Osteoblast (primary cell): ENCODE measurements at places on chromosomes 2 and 18.
A peak's percentile ranks its signal among the peaks of the same experiment; 100 is the strongest.

DNA sequence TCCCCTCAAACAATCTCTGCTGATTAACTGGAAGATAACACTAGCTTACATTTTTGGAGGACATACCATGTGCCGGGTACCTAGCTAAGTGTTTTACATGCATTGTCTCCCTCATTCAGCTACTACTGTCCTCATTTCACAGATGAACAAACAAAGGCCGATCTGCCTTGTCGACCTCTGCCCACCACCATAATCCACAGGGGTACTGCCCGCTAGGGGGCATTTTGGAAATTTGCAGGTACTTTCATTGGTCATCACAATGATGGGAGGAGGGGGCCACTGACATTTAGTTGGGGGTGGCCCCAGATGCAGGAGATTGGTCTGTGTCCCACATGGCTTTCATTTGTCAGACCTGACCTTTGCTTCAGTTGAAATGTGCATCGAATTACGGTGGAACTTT, 3.9 kb upstream of the TMEM163 start:
- no peak for DNase-seq

DNA sequence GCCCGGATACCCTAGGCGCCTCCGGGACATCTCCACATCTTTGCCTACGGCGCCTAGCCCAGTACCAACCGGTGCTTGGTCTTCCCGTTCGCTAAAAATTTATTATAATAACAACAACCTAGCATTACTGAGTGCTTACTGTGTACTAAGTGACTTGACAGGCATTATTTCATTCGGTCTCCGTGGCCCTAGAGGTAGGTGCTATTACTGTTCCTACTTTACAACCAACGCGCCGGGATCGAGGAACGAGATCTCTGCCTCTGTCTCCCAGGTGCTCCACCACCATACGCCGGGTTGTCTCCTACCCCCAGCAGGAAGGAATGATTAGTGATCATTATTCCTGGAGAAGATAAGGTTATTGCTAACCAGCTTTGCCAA, 657 bp upstream of the BIN1 start:
- no peak for DNase-seq

DNA sequence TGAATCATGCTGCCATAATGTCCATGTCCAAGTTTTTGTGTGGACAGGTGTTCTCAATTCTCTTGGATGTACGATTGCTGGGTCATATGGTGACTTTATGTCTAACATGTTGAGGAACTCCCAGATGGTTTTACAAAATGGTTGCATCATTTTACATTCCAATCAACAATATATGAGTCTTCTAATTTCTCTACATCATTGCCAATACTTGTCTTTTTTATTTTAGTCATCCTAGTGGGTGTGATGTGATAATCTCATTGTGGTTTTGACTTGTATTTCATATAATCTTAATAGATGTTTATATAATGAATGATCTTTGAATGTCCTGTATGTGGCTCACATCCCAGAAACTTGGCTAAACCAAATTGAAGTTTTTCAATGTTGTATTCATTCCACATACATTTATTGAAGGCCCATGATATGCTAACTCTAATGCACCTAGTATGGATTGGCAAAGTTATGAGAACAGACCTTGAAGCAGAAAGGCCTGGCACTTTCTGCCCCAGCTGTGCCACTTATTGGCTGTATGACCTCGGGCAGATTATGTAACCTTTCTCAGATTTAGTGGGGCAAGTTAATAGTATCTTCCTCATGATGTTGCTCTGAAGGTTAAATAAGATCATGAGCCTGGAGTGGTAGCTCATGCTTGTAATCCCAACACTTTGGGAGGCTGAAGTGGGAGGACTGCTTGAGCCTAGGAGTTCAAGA, 205.4 kb downstream of the RAB3GAP1 start:
- DNase-seq = peak; percentile 77

DNA sequence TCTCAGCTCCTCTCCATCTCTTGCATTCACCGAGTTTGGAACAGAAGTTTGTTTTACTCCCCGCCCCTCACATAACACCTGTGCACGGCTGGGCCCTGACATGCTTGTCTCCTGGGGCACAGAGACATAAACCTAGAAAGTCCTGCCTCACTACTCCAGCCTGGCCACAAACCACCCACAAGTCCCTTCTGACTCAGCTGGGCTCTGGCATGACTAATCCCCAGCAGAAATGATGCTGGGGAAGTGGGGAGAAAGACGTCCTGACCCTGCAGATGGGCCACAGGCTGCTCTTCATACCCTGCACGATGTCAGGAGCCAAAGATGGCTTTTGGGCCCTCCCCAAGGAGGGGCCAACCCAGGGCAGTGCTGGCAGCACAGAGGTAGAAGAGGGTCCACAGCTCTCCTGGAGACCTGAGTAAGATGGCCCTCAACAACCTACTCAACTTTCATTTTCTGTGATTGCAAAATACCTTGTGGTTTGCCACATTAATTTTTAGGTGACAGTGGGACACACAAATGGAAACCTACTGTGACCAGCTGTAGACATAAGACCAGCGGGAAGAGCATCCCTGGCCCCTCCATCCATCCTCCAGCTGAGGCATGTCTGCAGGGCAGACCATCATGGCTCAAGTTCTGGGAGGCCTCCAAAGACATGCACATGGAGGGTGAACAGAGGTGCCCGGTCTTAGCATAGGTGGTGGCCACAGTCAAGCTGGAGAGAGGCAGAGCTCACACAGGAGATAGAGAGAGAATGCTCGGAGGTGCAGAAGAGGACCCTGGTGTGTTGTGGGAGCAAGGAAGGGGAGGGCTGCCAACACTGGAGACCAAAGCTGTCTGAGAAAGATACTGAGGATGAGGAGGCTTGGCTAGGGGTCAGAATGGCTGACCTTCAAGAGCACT, 40.0 kb downstream of the DNMT3A start:
- peak; percentile 98 for DNase-seq

- no peak for DNase-seq
Observed at GRCh38 chr2:188315750-188316149, 24.1 kb downstream of the GULP1 start.

- DNase-seq = no peak
Observed at GRCh38 chr2:125730921-125731320, 925.0 kb upstream of the GYPC start.

GRCh38 chr2:85915606-85916303, 27.0 kb upstream of the ST3GAL5 start:
- DNase-seq = peak; percentile 47

GRCh38 chr2:171102802-171103201, 57.9 kb downstream of the TLK1 start:
- no peak for DNase-seq

GRCh38 chr2:206942592-206943478, 3.5 kb downstream of the CPO start:
- DNase-seq = no peak

GRCh38 chr2:191230174-191230573, 15.0 kb upstream of the MYO1B start:
- peak; percentile 72 for DNase-seq

GRCh38 chr2:240353944-240354343, 81.5 kb upstream of the GPC1 start:
- DNase-seq = peak; percentile 38

DNA sequence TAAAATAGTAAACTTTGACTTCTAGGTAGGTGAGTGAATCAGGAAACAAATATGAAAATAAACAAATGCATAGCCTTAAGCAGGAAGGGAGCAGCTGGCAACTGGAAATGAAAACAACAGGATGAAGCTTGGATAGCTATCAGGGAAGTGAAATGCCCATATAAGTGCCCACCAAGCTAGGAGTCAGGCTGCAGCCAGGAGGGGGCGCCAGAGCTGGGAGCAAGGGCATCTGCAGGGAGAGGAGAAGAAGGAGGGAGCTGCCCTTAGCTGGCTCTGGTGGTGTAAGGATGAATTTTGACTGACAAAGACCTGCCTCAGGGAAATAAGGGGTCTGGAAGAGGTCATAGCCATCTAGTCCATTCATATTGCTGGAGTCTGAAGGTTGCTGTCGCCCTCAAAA, 298.3 kb downstream of the TDRD15 start:
- DNase-seq = no peak

DNA sequence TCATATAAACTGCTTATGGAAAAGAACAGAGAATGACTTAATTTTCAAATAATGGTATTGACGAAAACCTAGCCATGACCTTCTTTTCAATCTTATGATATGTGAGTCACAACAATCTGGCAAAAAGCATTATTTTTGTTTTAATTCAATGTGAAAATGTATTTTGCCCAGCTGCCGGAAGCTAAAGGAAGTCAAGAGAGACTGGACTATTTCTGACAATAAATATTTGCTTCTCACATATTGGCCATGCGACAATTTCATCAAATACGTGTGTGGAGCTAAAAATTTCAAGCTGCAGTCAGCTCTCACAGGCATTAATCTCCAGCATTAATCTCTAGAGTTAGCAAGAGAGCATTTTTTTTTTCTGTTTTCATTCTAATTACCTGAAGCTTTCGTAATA, 881.0 kb downstream of the CPS1 start:
- no peak for DNase-seq

DNA sequence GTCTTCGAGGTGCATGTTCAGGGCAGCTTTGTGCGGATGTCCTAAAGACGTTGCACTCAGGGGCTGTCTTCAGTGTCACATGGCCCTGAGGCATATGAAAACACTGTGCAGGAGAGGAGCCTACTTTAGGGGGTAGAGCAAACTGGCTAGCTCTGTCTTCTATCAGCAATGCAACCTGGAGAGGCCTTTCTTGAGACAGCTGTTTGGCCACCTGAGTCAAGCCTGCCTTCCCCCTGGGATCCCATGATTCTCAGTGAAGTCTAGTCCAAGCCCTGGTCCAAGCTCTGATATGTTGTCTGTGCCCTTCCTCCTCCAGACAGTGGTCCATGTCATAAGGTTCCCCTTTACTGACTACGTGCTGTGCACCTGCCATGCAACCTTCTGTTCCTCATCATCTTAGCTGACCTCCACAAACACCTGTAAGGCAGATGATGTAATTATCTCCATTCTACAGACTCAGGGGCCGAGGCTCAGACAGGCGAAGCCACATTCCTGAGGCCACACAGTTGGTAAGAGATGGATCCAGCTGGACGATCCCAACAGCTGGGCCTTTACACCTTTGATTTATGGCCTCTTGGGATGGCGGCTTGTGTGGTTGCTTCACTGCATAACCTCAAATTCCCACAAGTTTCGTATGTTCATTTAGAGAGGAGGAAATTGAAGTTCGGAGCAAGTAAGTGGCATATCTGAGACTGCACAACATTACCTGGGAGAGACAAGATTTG, 109.9 kb downstream of the COPS8 start:
- no peak for DNase-seq

- no peak for DNase-seq
Observed at GRCh38 chr2:161569401-161569800, 54.8 kb upstream of the SLC4A10 start.

GRCh38 chr2:63842149-63843061, 709 bp downstream of the UGP2 start:
- peak; percentile 68 for DNase-seq

- no peak for DNase-seq
Observed at GRCh38 chr2:75077909-75078308, 119.5 kb downstream of the POLE4 start.

DNA sequence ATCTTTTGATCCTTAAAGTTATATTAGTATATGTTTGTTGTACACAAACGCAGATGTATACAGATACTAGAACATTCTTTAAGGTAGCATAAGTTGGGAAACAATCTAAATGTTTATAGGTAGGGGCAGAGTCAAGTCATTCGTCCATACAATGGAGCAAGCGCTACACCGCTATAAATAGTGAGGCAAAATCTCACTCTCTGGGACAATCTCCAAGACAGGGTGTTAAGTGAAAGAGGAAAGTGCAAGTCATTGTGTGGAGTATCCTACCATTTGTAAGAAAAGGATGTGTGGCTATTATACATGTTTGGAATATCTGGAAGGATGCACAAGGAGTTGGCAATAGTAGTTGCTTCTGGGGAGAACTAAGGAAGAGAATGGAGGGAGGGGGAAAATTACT, 16.2 kb upstream of the FHL2 start:
- no peak for DNase-seq

- no peak for DNase-seq
Observed at GRCh38 chr2:191656391-191656790, 21.5 kb upstream of the NABP1 start.

GRCh38 chr18:50114448-50114847, 80.5 kb downstream of the MYO5B start:
- no peak for DNase-seq

DNA sequence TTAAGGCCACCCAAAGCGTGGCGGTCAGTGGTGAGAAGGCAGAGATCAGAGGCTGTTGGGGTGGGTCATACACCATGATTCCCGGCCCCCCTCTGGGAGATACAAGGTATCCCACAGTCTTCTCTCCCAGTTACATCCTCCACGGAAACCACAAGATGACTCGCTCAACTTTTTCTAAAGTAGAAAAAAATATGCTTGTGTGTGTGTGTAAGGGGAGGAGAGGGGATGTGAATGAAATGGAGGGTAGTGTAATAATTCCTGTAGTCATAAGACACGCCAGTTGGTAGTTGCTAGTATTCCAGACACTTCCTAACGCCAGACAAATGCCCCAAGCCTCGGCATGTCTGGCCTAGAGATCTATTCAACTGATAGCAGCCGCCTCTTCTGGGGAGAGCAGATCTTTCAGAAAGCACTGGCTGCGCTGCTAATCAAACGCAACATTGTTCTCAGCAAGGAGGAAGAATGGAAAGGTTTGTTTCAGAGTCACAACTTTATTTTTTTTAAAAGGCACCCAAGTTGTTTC, 143.5 kb downstream of the TGIF1 start:
- DNase-seq = peak; percentile 88

DNA sequence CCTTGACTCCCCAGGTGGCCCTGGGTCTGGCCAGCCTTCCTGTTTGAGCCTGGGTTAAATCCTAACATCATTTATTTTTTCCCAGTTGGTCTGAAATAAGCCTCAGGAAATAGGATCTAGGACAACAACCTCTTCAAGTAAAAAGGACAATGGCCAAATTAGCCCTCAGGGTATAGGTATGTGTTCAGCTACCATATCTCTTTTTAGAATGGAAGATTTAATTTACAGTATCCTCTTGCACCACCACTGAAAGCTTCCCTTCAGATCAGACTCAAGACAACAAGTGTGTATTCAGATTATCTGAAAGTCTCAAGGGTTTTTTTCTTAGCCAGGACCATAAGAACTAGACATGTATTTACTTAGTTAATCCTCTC, 61.6 kb upstream of the CXCR4 start:
- DNase-seq = no peak

GRCh38 chr2:202056611-202057010, 16.4 kb upstream of the KIAA2012 start:
- DNase-seq = peak; percentile 29

DNA sequence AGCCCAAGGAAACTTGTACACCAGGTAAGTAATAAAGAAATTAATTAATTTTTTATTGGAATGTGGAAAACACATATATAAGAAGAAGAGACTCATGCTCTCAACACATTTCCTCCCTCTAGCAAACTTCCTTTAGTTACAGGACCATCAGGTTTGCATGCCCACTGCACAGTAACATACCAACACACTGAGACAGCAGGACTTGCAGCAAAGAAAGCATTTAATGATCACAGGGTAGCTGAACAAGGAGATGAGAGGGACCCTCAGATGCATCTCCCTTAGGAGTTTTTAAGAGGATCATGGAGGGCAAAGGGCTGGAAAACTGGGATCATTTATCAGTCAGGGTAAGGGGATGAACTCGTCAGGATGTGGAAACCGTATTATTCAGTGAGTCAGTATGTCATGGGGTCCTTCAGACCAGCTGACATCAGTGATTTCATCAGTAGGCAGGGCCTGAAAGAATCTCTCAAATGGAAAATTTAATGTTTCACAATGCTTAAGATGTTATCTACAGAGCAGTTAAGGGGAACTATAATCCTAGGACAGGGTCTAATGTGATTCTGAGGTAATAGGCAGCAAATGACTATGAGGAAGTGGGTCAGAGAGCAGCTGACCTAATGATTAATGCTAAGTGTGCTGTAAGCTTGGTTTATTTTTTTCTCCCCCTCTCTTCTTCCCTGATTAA, 193.8 kb upstream of the RND3 start:
- DNase-seq = no peak

GRCh38 chr2:191701696-191702095, 23.8 kb downstream of the NABP1 start:
- DNase-seq = no peak
